SK-N-MC (cell line): ENCODE measurements at places on chromosomes 6 and 20.
A peak's percentile ranks its signal among the peaks of the same experiment; 100 is the strongest.

GRCh38 chr20:19937218-19937617, 79.9 kb upstream of the NAA20 start:
- DNase-seq, result no peak

GRCh38 chr6:80094017-80094416, 12.5 kb upstream of the BCKDHB start:
- DNase-seq, result no peak

- DNase-seq, result no peak
Observed at GRCh38 chr6:8238773-8239683, 136.7 kb upstream of the EEF1E1 start.

DNA sequence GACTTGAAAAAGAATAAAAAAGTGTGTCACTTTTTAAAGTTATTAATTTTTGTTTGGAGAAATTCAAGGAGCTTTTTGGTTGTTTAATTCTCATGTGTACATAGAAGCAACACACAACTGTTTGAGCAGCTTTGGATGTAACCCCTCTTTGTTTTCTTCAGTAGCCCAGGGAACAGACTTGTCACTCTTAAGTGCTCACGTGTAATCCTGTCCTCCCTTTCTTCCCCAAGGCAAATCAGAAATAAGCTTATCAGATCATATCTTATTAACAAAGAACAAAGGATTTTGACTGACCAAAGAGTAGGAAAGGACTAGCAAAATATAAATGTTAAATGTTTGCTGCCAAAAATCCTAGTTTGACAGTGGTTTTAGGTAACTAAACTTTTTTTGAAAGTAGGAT, 7.3 kb upstream of the FLRT3 start:
- DNase-seq, result no peak

GRCh38 chr6:139394027-139394649, 19.7 kb upstream of the CITED2 start:
- DNase-seq, result no peak

DNA sequence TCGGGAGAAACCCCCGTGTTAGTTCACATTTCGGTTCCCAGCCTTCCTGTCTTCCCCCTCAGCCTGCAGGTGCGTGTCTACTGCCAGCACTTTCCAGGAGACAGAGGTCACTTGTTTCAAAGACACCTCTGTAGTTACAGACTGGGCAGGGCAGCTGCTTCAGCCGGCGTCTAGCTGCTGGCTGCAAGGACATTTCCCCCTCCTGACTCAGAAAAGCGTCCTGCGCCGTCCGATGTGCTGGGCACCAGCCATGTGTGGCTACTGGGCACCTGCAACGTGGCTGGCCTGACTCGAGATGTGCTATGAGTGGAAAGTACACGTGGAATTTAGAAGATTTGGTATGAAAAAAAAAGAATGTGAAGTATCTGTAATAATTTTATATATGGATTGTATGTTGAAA, 37.6 kb downstream of the RRBP1 start:
- DNase-seq, result no peak

DNA sequence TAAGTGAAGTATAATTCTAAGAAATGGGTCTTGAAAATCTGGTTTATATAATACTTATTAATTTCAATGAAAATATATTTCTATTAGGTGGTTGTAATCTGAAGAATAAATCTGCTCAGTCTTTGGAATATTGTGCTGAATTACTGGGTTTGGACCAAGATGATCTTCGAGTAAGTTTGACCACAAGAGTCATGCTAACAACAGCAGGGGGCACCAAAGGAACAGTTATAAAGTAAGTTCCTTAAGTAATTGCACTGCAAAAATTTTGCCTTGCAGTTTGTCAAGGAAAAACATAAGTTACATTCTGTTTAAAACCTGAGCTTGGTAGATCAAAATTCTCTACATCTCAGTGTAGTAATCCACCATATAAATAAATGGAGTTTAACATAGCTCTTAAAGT, 106.0 kb downstream of the MYO6 start:
- peak; percentile 67 for DNase-seq

GRCh38 chr6:168410035-168410434, 30.9 kb upstream of the SMOC2 start:
- no peak for DNase-seq

DNA sequence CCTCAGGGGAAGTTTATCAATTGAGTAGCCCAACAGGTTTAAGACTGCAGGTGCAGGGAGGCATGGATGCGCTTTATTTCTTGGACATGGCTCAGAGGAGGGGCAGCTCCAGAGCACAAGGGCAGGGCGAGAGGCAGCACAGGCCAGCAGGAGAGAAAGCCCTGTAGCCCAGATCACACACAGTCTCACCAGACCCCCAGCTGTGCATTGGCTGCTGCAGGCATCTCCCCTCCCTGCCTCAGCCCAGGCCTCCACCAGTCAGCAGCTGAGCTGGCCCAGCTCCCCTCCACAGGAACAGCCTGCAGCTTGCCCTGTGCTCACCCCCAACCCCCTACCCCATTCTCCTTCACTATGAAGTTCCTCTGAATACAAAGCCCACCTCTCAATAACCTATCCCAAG, 24.7 kb downstream of the MRPL14 start:
- DNase-seq, result no peak

- DNase-seq, result no peak
Observed at GRCh38 chr20:45359069-45359405, 3.9 kb upstream of the SYS1 start.

- no peak for DNase-seq
Observed at GRCh38 chr20:53594068-53595017, 704 bp upstream of the ZNF217 start.

GRCh38 chr6:37804586-37804985, 14.9 kb upstream of the ZFAND3 start:
- DNase-seq, result no peak

- DNase-seq, result no peak
Observed at GRCh38 chr6:122416825-122417224, 17.4 kb downstream of the HSF2 start.

- DNase-seq, result no peak
Observed at GRCh38 chr6:3359973-3360726, 96.7 kb downstream of the SLC22A23 start.

- DNase-seq, result no peak
Observed at GRCh38 chr6:24718449-24719124, 367 bp downstream of the C6orf62 start.

DNA sequence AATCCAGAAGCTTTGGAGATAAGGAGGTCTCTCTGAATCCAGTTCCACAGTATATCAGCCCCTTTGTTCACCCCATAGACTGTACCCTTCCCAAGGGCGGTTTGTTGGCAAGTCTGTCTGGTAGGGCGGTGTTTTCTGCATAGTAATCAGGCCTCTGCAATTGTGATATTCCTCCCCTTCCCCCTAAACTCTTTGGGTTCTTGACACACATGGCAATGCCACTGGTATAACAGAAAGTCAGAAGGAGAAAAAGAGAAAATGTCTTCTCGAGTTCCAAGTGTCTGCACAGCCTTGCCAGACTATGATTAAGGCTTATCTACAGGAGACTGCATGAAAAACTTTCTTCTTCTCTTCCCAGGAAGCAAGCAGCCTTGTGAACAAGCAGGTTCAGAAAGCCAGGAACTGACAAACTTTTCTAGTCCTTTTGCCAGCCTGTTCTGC, 45.6 kb downstream of the FOXO3 start:
- DNase-seq, result no peak

DNA sequence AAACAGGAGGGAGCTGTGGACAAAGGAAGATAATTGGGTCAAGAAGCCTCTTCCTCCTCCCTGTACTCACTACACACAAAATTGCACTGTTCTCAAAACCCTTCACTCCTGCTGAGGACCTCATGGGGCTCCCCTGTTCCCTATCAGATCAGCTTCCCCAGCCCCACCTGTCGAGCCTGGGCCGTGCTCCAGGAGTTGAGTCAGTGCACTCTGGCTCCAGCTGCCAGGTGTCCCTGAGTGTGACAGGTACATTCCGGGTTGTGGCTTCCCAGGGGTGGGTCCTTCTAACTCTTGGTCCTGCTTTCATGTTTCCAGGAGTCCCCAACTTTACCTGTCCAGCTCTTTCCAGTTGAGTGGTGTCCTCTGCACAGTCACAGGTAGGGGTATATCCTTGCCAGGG, 8.4 kb downstream of the RAB5IF start:
- DNase-seq, result no peak

- DNase-seq, result no peak
Observed at GRCh38 chr6:71181565-71181964, 107.0 kb upstream of the OGFRL1 start.

- no peak for DNase-seq
Observed at GRCh38 chr6:108966251-108966650, 118.0 kb downstream of the ARMC2 start.

- no peak for DNase-seq
Observed at GRCh38 chr20:44959638-44960102, 527 bp downstream of the TOMM34 start.

DNA sequence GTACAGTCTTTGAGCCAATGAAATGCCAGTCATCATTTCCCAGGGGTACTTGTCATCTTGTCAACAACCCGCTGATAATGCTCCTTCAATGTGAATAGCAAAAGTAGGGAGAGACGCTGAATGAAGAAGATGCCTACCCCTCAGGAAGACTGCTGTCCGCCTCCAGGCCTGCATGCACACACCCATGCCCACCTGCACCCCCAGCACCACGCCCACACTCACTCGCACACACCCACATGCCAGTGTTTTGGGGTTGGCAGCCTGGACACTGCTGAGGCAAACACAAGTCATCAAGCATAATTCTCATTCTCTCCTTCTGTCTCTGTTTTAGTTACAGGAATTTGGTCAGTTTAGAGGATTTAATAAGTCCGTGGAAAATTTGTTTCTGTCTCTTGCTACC, 63.6 kb downstream of the SYTL3 start:
- no peak for DNase-seq

- no peak for DNase-seq
Observed at GRCh38 chr6:103750603-103751002, 1109.1 kb downstream of the HACE1 start.

DNA sequence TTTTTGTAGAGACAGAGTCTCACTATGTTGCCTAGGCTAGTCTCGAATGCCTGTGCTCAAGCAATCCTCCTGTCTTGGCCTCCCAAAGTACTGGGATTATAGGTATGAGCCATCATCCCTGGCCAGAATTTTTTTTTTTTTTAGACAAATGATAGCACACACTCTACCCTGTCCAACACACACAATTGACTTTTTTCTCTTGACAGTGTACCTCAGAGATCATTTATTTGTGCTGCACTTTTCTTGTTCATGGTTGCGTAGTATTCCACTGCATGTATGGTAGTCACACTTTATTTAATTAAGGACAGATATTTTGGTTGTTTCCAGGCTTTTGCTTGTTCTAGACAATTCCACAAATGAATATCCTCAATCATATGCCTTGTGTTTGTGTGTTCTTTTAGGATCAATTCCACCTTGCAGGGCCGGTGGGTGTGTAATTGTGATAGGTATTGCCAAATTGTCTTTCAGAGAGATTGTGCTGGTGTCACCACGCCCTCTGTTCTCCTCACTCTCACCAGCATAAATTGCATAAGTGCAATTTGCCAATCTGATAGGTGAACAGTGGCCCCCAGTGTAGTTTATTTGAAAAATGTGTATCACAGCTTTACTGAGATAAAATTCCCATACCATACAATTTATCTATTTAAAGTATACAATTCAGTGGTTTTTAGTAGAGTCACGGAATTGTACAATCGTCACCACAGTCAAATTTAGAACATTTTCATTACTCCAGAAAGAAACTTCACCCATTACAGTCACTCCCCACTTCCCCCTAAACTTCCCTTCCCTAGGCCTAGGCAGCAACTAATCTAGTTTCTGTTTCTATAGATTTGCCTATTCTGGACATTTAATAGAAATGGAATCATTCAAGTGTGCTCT, 20.1 kb downstream of the SRC start:
- no peak for DNase-seq

- no peak for DNase-seq
Observed at GRCh38 chr6:73011945-73012344, 213.4 kb downstream of the KHDC1L start.

GRCh38 chr6:132931936-132932514, 117.7 kb downstream of the RPS12 start:
- DNase-seq, result no peak

GRCh38 chr6:70563530-70563929, 3.2 kb upstream of the SDHAF4 start:
- DNase-seq, result no peak

- DNase-seq, result no peak
Observed at GRCh38 chr20:1212607-1213396, 9.5 kb downstream of the C20orf202 start.

GRCh38 chr6:54920628-54921027, 74.1 kb downstream of the FAM83B start:
- DNase-seq, result no peak

DNA sequence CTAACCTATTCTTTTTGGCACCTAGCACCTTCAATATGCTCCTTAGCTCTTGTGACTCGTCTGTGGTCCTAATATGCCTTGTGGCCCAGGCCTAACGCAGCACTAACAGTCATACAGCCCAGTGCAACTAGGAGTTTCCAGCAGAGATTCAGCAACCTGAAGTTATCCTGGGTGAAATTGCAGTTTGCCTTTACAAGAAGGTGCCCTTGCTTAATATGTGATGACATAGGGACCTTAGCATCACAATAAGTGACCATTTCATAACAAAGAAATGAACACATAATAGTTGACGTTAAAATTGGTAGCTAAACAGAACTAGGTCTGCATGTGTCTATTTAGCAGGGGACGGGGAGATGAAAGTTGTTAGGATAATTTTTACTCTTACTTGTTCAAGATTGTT, 10.1 kb downstream of the FIG4 start:
- DNase-seq, result no peak

DNA sequence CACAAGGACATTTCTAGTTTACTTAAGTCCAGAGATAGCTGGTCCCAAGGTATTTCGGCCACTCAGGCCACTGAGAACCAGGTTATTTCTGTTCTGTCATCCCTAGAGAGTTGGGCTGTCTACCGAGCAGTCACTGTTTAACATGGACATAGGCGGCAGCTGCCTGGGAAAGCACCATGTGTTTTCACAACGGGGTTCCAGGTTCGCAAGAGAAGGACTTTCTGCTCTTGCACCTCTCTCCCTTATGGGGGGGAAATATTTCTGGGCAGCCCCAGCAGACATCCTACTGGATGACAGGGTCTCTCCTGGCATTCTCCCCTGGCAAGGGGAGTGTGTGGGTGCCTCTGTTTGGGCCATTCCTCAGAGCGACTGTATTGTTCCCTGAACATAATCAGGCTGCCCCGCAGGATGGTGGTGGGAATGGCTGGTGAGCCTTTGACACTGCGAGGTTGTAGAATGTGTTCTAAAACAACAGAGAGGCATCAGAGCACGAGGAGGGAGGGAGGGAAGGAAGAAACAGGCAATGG, 64.4 kb upstream of the DUSP22 start:
- DNase-seq, result no peak

- no peak for DNase-seq
Observed at GRCh38 chr6:7268816-7269555, 44.0 kb downstream of the SSR1 start.

DNA sequence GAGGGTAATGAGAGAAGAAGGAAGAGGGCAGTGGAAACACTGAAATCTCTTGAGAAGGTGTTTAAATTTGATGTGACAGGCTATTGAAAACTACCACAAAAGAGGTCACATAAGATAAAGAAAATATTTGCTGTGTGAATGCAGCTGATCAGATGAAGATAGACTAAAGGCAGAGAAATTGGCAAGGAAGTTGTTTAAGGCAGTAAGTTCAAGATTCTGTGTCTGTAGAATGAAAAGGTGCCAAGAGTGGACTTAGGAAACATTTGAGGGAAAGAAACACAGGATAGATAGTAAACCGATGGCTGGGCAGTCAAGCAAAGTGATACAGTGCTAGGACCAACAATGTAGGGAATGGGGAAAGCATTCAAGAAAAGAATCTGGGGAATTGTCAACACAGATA, 332.3 kb upstream of the MARCKS start:
- DNase-seq, result no peak
